ENCODE measurements at places on chromosomes 16 and 17.

- DNase-seq = no peak
These were observed 61.4 kb upstream of the PIRT start for GRCh38 chr17:10899281-10899680.

GRCh38 chr17:27569257-27569722 is 61.7 kb upstream of the LGALS9 start:
- DNase-seq = no peak

DNA sequence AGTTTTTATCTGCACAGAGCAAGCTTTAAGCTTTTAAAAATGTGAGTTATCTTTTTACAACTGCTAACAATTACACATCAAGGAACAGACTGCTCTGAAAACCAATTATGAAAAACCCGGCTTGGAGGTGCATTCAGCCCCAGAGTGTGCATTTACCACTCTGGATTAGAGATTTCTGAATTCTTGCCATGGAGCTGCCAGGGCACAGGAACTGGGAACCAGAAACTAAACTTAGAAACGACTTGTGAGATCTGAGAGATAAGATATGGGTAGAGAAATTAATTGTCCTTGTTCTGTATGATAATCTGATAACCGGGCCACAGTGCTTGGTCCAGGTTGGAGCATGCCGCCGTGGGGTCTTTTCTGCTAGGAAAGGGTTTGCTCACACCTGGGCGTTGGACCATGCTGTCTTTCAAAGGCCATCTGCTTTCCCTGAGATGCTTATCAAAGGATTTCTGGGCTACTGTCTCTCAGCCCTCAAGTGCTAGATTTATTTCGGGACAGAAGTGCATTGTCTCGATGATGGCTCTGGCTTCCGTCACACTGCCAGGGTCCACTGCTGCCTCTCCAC is 210.0 kb downstream of the MAF start:
- DNase-seq = no peak

GRCh38 chr17:71922439-71922838 is 198.4 kb upstream of the SOX9 start:
- DNase-seq = no peak

GRCh38 chr17:39596543-39597267 is 11.0 kb downstream of the NEUROD2 start:
- DNase-seq = no peak

DNA sequence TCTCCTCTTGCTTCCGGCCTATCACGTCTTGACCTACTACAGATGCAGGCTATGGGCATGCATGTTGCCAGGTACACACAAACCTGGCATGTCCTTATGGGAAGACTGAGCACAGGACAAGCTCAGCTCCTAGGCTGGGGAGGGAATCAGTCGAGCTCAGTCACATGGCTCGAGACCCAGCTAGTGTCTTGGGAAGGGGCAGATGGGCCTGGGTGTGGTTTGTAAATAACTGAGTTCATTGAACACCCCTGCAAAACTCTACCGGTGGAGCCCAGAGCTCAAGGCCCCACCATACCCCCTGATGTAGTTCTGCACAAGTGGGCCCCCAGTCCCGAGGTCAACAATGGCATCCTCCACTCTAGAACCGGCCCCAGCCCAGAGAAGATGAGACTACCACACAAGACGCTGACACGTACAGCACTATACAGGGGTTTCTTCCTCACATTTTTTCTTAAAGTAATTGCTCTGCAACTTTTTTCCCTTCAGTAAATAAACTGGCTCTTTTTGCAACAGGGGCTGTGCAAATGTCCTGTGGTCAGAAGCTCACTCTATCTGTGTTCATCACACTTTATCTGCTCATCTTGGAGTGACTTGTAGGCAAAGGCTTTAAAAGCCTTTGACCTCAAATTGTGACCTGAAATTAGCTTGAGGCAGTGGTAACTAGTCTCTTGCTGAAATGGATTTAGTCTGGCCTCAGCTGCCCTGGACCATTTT is 22.9 kb downstream of the ZNHIT3 start:
- DNase-seq = no peak

DNA sequence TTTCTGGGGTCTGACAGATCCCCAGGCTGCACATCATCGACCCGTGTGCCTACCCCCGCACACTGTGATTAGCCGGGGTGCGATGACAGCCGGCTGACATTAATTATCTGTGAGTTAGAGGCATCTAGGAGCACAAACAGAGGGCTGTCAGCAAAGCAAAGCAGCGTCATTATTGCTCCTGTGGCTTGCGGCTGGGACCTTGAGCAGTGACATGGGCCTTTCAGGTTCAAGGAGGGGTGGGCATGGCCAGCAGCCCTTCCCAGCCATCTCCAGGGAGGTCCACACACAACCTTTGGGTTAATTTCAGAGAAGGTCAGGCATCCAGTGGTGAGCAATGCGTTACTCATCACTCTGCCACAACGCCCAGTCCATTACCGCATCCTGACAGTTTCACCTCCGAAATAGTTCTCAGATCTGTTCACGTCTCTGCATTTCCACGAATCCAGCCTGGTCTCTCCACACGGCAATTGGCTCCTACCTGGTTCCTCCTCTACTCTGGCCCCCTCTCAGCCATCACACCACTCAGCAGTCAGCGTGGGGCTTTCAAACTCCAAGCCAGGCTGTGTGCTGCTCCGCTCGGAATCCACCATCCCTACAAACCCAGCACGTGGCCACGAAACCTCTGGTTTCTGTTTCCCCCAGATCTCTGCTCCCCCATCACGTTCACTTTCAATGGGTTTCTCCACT is 249.7 kb upstream of the C16orf82 start:
- DNase-seq = no peak

- no peak for DNase-seq
These were observed 104.3 kb downstream of the BCAS3 start for GRCh38 chr17:60781880-60782412.

GRCh38 chr17:6755731-6756184 is at the start of gene XAF1:
XAF1 (plus strand) TSS chr17:6756046; CDS start chr17:6756079, 33 bp downstream.
- DNase-seq = no peak

- DNase-seq = peak; percentile 61
These were observed 11.3 kb downstream of the TMC6 start for GRCh38 chr17:78117027-78117981.

DNA sequence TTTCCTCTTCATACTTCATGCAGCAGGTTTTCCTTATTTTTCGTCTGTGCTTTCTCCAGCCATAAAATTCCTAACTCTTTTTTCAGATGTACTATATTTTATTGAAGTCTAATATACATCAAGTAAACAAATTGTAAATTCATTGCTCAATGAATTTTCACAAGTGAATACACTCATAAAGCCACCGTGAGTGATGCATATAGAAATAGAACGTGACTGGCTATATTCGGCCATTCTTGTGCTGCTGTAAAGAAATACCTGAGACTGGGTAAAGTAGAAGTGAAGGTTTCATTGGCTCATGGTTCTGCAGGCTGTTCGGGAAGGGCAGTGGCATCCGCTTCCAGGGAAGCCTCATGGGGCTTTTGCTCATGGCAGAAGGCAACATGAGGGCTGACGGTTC is 868.4 kb upstream of the EEF2KMT start:
- DNase-seq = no peak

DNA sequence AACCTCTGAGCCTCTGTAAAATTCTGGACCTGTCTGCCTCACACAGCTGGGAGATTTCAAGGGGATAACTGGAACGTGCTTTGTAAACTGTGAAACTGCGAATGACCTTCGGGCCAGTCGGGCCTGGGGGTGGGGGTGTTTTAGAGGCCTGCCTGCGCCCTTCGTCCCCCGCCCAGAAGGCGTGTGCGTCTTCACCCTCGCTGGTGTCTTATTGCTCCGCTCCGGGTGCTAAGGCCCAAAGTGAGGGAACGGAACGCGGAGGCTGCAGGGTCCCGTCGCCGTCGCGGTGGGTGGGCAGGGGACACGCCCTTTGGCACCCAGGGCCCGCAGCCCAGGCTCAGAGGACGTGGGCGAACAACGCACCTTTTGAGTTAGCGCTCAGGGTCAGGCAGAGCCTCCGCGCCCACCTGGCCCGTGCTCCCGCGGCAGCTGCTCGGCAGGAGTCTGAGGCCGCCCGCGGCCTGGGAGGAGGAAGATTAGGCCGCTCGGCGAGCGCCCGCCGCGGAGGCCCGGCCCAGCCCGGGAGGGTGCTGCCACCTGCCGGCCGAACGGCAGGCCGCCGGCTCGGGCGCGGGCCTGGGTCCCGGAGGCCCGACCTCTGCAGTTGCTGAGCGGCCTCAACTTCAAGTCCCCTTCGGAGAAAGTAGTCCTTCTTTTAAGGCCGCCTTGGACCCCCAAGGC is 29.7 kb downstream of the DCAKD start:
- peak; percentile 59 for DNase-seq

DNA sequence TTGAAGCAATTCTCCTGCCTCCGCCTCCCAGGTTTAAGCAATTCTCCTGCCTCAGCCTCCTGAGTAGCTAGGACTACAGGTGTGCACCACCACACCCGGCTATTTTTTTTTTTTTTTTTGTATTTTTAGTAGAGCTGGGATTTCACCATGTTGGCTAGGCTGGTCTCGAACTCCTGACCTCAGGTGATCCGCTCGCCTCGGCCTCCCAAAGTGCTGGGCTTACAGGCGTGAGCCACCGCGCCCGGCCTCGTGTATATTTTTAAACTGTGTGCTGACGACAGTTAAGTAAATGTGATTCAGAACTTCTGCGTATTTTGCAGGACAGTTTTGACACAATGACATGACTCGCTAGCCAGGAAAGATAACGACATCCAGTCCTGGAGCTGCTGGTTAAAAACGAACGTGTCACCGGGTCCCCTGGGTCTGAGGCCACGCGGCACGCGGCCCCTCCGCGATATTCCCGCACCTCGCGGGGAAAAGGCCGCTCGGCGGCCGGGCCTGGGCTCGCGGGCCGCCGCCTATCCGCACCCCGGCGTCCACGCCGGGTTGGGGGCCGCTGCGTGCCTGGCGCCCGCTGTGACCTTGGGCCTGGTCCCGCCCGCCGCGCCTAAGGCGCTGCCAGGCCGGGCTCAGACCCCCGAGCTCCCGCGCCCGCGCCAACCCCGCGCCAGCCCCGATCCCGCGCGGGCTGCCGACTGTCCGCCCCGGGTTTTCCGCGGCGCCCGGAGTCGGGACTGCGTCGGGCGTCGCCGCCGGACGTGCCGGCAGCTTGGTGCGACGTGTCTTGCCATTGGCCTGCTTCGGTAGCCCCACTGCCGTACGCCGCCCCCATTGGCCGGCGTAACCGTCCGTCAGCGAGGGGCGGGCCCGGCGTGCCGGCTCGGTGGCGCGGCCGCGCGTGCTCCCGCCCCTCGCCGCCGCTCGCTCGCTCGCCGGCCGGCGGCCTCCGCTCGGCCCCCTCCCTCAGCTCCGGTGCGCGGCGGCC is at the start of gene FOXK2:
TSS of gene FOXK2 (plus strand) at position 907 of the 985 bp plus-strand sequence. CDS start 157 bp downstream, outside the sequence.
- peak; percentile 98 for DNase-seq

DNA sequence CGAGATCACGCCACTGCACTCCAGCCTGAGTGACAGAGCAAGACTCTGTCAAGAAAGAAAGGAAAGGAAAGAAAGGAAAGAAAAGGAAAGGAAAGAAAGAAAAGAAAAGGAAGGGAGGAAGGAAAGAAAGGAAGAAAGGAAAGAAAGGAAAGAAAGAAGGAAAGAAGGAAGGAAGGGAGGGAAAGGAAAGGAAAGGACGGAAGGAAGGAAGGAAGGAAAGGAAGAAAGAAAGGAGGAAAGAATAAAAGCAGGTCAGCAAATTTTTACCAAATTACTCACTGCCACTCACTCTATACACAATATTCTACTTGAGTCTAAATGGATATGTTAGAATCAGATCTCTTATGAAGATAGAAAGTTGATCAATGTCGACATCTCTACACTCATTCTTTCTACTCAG is 49.8 kb downstream of the RND2 start:
- DNase-seq = no peak

GRCh38 chr17:73748508-73748907 is 104.3 kb upstream of the SDK2 start:
- peak; percentile 94 for DNase-seq

DNA sequence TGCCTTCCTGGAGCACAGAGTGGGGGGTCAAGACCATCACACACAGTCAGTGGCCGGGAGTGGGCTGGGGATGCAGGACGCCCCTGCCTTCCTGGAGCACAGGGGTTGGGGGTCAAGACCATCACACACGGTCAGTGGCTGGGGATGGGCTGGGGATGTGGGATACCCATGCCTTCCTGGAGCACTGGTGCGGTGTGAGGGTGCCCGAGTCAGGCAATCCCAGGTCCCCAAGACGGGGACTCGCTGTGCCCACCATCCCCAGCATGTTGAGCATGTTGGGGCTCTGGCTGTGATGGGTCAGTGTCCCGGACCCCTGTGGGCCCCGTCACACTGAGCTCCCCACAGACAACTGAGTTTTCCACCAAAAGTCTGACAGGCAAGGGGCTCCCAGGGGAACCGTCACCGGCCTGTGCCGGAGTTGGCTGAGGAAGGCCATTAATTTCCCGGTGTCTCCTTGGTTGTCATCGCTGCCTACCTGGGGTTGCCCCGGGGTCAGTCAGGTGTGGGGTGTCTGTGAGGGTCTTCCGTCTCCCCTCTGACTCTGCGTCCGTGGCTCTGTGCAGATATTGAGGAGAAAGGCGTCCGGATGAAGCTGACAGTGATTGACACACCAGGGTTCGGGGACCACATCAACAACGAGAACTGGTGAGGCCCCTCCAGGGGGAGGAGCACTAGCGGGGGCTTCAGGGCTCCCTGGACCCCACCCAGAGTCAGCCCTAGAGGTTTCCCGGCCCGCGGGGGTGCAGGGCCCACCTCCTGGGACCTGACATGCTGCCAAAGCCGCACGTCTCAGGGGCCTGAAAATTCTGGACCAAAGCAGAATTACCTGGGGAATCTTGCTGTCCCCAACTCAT is 347.1 kb downstream of the SEC14L1 start:
- no peak for DNase-seq

DNA sequence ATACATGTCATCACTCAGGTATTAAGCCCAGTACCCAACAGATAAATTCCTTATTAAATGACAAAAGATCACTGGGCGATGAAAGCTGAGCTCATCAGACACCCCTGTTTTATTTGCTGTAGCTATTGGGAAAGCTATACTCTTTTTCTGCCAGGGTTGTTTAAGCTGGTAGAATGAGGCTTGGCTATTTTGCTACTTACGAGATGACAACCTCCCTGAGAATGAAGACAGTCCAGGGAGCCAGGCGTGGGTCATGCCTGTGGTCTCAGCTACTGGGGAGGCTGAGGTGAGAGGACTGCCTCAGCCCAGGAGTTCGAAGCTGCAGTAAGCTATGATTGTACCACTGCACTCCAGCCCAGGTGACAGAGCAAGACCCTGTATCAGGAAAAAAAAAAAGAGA is 4.3 kb upstream of the SH2B1 start:
- DNase-seq = no peak

DNA sequence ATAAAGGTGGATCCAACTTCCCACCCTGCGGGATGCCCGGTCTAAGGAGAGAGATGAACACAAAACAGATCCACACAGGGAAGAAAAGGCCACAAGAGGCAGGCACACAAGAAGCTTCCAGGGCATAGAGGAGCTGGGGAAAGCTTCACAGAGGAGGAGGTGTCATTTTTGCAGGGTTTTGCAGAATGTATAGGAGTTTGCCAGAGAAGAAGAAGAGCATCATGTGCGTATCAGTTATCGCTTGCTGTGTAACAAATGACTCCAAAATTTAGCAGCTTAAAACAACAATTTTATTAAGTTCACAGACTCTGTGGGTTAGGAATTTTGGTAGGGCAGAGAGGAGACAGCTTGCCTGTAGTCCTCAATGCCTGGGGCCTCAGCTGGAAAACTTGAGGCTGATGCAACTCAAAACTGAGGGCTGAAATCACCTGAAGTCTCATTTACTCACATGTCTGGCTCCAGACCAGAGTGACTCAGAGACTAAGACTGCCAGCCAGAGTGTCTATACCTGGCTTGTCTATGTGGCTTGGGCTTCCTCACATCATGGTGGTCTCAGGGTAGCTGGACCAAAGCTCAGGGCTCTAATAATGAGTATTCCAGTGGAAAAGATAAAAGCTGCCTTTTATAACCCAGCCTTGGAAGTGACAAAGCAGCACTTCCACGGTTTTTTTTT is 33.9 kb upstream of the ZNF423 start:
- DNase-seq = no peak

- DNase-seq = no peak
These were observed 134.9 kb upstream of the CDH5 start for GRCh38 chr16:66231452-66232160.

Measured in NCI-H345 (cell line).